Activated CD8-positive, alpha-beta memory T cell treated with anti-CD3 and anti-CD28 coated beads, Interleukin-2, amount 10 ng/mL, durations not matched to agents 7 days and 5 days (primary cell): ENCODE measurements at places on chromosomes 6 and 20.
A peak's percentile ranks its signal among the peaks of the same experiment; 100 is the strongest.

GRCh38 chr6:52640170-52640569 lies 30.7 kb upstream of the TMEM14A start:
- H3K36me3 ChIP-seq, result peaks cover 4% of the 10 kb centered on the region
- H3K4me1 ChIP-seq, result peaks cover 15% of the 10 kb centered on the region
- H3K27ac ChIP-seq, result no peak overlapping the region
- no peak for DNase-seq
- H3K27me3 ChIP-seq, result peaks cover 12% of the 10 kb centered on the region

DNA sequence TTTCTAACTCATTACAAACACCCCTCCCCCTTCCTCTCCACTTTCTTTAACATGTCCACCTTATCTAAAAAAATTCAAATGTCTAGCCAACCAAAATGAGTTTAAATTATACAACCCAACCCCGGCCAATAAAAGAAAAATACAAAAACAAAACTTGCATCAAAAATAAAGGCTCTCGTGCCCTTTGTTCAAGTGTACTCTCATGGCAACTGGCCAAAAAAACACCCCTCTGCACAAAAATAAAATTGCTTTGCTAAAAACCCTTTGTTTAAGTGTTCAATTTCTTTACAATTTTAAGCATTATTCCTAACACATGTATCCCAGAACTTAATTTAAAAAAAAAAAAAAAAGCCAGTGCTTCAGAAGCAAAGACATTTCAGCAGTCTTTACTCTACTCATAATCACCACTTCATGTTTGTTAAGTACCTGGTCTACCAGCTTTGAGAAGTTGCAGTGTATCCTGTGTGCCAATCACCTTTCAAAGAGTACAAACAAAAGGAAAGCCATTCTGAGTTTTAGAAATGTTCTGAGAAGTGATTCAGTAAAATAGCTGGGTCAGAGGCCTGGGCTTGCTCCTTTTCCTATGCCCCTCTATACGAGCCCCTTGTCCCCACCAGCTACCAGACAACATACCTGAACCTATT lies 87.5 kb downstream of the MDN1 start:
- no peak overlapping the region for H3K27ac ChIP-seq
- H3K27me3 ChIP-seq, result no peaks in the 10 kb centered on the region
- H3K4me1 ChIP-seq, result no peaks in the 10 kb centered on the region
- H3K4me3 ChIP-seq, result no peak overlapping the region
- DNase-seq, result no peak

DNA sequence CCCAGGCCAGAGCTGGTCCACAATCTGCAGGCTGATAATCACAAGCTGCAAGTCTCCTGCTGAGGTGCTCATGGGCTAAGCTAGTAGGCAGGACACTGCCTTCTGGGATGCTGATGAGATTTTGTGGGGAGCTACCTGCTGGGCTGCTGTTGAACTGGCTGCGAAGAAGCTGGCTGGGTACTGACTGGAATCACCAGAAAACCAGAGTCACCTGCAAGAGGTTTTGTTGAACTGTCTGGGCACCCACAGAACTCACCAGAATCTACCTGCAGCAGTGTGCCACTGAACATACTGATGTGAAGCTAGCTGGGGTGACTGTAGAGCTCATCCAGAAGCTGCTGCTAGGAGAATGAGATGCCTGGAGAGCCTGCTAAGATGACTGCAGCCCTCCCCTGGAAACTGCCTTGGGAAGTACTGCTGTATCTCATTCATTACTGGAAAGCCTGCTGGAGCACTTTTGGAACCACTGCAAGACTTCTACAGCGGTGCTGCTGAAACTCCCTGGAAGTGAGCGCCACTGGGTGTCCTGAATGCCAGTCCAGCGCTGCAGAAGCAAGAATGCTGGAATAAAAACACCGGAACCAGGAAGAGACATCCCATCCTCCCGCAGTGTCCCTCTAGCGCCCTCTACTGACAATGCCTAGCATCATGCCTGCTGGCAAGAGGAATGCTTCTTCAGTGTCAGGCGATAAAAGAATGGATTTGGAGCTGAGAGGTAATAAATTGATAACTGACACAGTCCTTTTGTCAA lies 64.9 kb upstream of the ARHGAP18 start:
- H3K36me3 ChIP-seq, result peaks cover 16% of the 10 kb centered on the region
- H3K4me1 ChIP-seq, result peaks cover 4% of the 10 kb centered on the region
- H3K27ac ChIP-seq, result no peak overlapping the region
- DNase-seq, result peak; percentile 57
- H3K27me3 ChIP-seq, result peaks cover 22% of the 10 kb centered on the region

- DNase-seq, result no peak
- H3K27ac ChIP-seq, result peak overlapping the region; percentile 45
- H3K4me3 ChIP-seq, result no peak overlapping the region
- no peaks in the 10 kb centered on the region for H3K27me3 ChIP-seq
Observed at GRCh38 chr6:30820193-30820592, 64.1 kb upstream of the DDR1 start.

- DNase-seq, result no peak
- H3K36me3 ChIP-seq, result no peaks in the 10 kb centered on the region
- H3K4me3 ChIP-seq, result no peak overlapping the region
- peaks cover 4% of the 10 kb centered on the region for H3K27me3 ChIP-seq
- H3K27ac ChIP-seq, result no peak overlapping the region
Observed at GRCh38 chr6:7770111-7770510, 44.2 kb downstream of the BMP6 start.

DNA sequence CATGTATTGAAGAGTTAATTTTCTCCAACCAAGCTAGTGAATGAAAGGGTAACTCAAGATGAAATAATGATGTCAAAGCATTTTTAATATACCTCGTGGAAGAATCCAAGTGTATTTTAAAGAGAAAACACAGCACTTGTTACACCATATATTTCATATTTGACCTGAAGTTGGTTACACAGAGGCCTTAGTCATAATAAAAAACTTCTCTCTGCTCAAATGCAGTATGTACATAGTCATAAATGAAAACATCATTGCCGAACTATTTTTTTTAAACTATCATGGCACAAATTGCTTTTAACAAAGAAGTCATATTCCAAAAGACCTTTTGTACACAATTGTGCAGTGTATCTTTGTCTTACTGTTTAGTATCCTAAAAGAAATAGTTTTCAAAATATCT lies 43.0 kb downstream of the BACH2 start:
- H3K27ac ChIP-seq, result no peak overlapping the region
- peaks cover 42% of the 10 kb centered on the region for H3K36me3 ChIP-seq
- H3K4me3 ChIP-seq, result no peak overlapping the region
- H3K4me1 ChIP-seq, result peaks cover 60% of the 10 kb centered on the region
- DNase-seq, result no peak
- no peaks in the 10 kb centered on the region for H3K27me3 ChIP-seq
